ENCODE measurements at places on chromosomes 12 and 14. TPM values are rescaled to one million over a fixed set of nuclear protein-coding genes. Genes with fewer than 3 reads are reported as not detected.

Gene FOXN4
- not detected for total RNA-seq

Gene RAB2B
- 28.2 TPM for total RNA-seq

Gene CAPZA3
- not detected for total RNA-seq

Gene SLC8A3
- total RNA-seq: not detected

Gene LRRC10
- not detected for total RNA-seq

Gene CFAP251
- 0.66 TPM for total RNA-seq

Gene FLVCR2
- 1.1 TPM for total RNA-seq

Gene SOX5
- not detected for total RNA-seq

Gene ADAMTS20
- total RNA-seq: not detected

Gene HOXC5
- total RNA-seq: not detected

Gene KRT3
- total RNA-seq: not detected
